SJSA1 (cell line): ENCODE measurements at places on chromosomes 7 and 10. TPM values are rescaled to one million over a fixed set of nuclear protein-coding genes. Genes with fewer than 3 reads are reported as not detected.

The ZNF25 gene
- 5.2 and 9.3 TPM in 2 replicates for total RNA-seq

The TEX47 gene
- total RNA-seq, result not detected in 2 replicates

DNA sequence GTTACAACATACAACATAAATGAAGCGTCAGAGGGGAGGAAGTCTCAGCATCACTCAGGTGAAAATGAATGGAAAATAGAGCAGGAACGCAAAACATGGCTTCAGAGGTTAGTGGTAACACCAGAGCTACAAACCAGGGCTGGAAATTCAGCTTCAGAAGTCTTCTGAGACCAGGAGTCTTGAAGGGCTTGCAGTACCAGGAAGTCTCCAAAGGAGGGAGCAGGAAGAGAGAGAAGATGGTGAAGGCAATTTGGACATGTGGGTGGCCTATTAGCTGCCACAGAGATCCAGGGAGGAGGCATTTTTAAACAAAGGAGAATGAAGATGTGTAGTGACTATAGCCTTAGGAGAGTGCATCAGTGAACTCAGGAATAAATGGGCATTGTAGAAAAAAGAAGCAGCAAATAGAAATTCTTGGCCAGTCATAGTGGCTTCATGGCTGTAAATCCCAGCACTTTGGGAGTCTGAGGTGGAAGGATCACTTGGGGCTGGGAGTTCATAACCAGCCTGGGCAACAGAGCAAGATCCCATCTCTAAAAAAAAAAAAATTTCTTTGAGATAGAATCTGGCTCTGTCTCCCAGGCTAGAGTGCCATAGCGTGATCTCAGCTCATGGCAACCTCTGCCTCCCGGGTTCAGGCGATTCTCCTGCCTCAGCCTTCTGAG is 9.3 kb upstream of the TET1 start:
- H3K4me3 ChIP-seq, result no peak overlapping the region
- peaks cover 7% of the 10 kb centered on the region; the same call in 1 of the 2 replicates for H3K4me1 ChIP-seq
- no peaks in the 10 kb centered on the region for H3K36me3 ChIP-seq
- no peak overlapping the region for H3K27ac ChIP-seq
- H3K27me3 ChIP-seq, result no peaks in the 10 kb centered on the region
- DNase-seq, result peak; percentile 86

- no peaks in the 10 kb centered on the region for H3K36me3 ChIP-seq
- H3K4me1 ChIP-seq, result no peaks in the 10 kb centered on the region
- H3K27me3 ChIP-seq, result peaks cover 14% of the 10 kb centered on the region; the same call in 1 of the 2 replicates
- H3K27ac ChIP-seq, result no peak overlapping the region
- DNase-seq, result no peak
- no peak overlapping the region for H3K4me3 ChIP-seq
Observed at GRCh38 chr10:120782336-120782735, 68.8 kb upstream of the WDR11 start.

- peaks cover 37% of the 10 kb centered on the region for H3K36me3 ChIP-seq
- no peaks in the 10 kb centered on the region for H3K27me3 ChIP-seq
- H3K4me3 ChIP-seq, result peak overlapping the region; percentile 81
- peaks cover 11% of the 10 kb centered on the region for H3K4me1 ChIP-seq
Observed at GRCh38 chr7:66921918-66922486, 977 bp downstream of the TMEM248 start.

DNA sequence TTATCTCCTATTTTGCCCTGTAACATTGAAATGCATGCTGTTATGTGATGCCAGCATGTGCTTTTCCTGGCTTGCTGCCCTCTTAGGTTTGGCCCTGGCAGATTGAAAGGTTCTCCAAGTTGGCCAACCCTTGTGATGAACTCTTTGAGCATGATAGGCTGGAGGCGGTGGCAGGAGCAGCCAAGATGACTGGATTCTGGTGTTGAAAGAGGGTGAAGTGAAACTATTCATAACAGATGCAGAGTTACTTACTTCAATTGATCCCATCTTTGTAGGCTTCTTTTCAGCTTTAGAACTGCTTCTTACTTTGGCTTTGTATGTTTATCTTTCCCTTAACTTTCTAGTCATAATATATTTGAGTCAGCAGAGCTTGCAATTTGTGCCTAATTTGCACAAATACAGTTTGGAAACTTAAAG is 57.6 kb downstream of the BICC1 start:
- no peak for DNase-seq
- H3K36me3 ChIP-seq, result no peaks in the 10 kb centered on the region; the same call in 1 of the 2 replicates
- H3K27me3 ChIP-seq, result no peaks in the 10 kb centered on the region
- no peak overlapping the region for H3K27ac ChIP-seq

GRCh38 chr10:127524229-127524628 is 24.9 kb upstream of the NPS start:
- H3K27ac ChIP-seq, result no peak overlapping the region
- H3K4me3 ChIP-seq, result no peak overlapping the region

GRCh38 chr7:30770845-30771173 is 408 bp upstream of the MINDY4 start:
- H3K27me3 ChIP-seq, result no peaks in the 10 kb centered on the region
- peak overlapping the region; percentile 80 for H3K27ac ChIP-seq
- DNase-seq, result no peak
- H3K36me3 ChIP-seq, result no peaks in the 10 kb centered on the region

DNA sequence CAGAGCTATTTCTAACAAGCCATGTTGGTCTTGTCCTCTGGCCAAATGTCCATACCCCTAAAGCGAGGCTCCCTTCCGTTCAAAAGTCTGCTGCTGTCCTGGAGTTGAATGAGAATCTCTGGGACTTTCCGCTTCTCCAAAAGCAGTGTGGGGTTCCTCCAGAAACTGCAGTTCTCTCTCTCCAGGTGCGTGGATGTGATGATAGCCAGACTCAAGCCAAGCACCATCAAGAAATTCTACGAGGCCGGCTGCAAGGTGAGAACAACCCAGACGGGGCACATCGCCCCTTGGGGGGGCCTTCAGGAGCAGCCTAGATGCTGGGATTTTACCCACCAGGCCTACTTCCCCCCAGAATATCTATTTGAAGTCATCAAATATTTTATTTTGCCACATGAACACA is 26.5 kb downstream of the BTBD16 start:
- H3K36me3 ChIP-seq, result no peaks in the 10 kb centered on the region
- H3K27ac ChIP-seq, result no peak overlapping the region
- no peak for DNase-seq
- H3K4me1 ChIP-seq, result peaks cover 12% of the 10 kb centered on the region
